ENCODE measurements at places on chromosomes 1 and 21. TPM values are rescaled to one million over a fixed set of nuclear protein-coding genes. Genes with fewer than 3 reads are reported as not detected.

The ACTA1 gene
- not detected for total RNA-seq

The CLIC6 gene
- 0.44 TPM for total RNA-seq

The LZIC gene
- total RNA-seq: 33.2 TPM

The PLA2G5 gene
- not detected for total RNA-seq

DNA sequence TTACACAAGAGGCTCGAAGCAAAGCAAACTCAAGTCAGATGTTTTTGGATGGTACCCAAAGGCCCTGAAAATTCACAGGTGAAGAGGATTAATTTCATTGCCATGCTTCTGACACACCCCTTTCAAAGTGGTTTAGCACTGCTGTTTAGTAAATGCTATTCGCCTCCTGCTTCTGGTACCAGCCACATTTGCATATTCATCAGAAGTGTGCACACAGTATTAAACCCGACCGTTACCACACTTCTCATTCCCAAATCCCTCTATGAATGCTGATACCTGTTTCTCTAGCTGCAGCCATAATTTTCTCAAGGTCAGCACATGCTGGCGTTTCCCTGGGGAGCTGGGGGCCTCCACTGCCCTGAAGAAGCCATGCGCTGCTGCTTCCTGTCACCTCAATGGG, 179.8 kb upstream of the DAB1 start:
- H3K27ac ChIP-seq: no peak overlapping the region
- H3K4me1 ChIP-seq: no peaks in the 10 kb centered on the region
- no peaks in the 10 kb centered on the region for H3K36me3 ChIP-seq
- H3K27me3 ChIP-seq: no peaks in the 10 kb centered on the region
- DNase-seq: no peak

Data from CD8-positive, alpha-beta memory T cell (primary cell).